Common myeloid progenitor, CD34-positive (primary cell): ENCODE measurements at places on chromosomes 1 and 21.

DNA sequence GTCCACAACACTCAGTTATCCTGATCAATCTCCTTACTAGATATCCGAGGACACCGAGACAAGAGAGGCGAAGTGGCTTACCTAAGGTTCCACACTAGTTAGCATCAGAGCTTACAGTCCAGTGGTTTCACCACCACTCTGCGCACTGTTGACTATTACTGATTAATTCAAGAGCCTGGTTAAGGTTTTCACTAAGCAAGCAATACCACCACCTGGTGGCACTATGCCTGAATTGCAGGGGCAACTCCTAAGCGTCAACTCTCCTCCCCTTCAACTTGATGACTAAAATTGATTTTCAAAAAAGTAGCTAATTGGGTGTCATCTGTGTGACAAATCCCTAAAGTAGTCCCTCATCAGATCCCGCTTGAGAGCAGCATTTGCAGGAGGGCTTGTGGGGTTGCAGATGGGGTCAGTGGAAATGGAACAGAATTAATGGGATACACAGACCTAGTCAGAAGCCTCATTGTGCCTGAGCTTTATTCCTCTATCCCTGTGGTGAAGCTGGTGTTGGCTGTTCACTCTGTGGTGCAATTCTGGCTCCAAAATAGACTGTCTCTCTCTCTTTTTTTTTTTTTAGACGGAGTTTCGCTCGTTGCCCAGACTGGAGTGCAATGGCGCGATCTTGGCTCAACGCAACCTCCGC is 9.1 kb downstream of the TTC22 start:
- peak; percentile 69 for DNase-seq

DNA sequence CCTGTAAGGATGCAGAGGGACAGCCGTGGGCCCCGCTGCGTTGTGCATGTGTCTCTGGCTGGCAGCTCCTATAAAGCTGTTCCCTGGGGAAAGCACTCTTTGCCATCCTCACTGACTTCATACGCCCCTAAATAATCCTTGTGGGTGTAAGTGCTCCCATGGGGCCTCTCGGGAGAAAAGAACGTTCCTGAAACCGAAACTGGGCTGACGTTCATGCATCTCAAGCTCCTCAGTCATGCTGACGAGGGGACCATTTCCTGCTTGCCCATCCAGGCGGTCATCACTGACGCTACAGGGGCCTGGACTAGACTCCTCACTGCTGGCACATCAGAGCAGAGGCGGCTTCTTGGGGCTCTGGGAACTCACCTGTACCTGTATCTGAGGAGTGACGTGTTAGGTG is 73.1 kb upstream of the USP24 start:
- no peak for DNase-seq

DNA sequence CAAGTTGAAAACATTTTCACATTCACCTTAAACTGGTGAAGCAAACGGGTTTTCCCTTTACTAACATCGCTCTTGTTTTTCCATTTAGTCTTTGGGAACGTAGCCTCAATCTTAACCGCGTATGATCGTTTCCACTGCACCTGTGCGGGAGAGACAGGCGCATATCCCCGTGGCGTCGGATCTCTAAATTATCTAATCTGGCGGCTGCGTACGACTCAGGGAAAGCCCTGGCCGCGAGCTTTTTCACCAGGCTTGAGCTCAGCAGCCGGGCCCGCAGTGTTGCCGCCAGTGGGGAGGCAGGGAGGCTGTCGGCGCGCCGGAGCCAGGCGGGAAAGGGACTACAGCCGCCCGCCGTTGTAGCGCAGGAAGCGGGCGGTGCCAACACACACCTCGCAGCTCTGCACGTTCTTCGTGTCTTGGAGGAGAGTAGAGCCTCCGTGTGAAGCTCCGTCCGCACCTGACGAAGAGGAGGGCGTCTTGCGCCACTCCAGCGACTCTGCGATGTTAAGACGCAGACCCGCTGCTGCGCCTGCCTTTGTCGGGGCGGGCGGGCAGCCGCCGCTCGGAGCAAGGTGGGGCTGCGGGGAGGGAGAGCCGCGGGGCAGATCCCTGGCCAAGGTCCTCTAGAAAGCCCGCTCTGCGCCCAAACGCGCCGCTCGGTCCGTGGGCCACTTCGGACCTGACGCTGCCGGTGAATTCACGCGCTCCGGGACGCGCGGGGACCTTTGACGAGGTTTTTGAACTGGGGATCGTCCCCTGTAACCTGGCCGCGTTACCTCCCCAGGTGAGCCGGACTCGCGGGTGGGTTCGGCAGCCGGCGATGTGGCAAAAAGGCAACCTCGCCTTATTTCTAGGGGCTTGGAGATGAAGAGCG is 18.5 kb upstream of the TBX15 start:
- DNase-seq: no peak

- no peak for DNase-seq
Measured at GRCh38 chr1:74363220-74363619, 128.0 kb downstream of the TNNI3K start.

DNA sequence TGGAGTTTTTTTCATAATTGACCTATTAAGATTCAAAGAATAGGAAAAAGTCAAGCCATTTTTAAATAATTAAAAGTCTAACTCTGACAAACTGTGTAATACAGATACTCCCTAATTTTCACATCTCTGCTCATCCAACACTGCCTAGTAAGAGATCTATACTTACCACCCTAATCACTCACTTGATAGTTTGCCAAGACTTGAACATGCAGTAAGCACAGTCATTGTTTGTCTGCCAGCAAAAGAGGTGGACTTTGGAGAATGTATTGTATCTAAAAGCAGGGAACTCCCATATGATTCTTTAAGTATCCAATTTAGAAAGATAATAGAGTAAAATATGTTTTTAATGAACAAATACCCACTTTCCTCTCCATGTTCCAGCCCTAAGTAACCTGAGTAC is 15.5 kb downstream of the TMEM59 start:
- no peak for DNase-seq

- no peak for DNase-seq
Measured at GRCh38 chr1:220182656-220183055, 88.7 kb downstream of the IARS2 start.

- no peak for DNase-seq
Measured at GRCh38 chr1:116769994-116770393, 15.8 kb downstream of the CD2 start.

DNA sequence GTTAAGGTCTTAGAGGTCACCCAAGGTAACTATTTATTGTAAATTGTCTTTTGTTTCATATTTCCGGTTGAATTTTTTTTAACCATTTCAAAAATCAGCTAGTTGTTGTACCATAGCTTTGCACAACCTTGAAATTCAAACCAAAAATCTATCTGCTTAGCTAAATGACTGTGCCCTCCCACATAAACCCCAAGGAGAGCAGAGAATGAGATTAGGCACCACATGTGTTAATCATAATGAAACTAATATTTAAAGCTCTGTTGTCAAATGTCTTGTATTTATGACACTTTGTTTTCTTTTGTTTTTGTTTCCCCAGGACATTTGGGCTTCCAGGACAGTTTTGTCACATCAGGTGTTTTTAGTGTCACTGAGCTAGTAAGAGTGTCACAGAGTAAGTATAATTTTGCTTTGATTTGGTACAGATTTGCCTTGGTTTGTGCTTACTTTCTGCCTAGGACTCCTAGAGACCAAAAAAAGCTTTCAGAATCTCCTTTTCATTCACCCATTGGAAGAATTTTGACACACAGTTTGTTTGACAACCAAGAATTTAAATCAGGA is 249.9 kb downstream of the NFIA start:
- no peak for DNase-seq

DNA sequence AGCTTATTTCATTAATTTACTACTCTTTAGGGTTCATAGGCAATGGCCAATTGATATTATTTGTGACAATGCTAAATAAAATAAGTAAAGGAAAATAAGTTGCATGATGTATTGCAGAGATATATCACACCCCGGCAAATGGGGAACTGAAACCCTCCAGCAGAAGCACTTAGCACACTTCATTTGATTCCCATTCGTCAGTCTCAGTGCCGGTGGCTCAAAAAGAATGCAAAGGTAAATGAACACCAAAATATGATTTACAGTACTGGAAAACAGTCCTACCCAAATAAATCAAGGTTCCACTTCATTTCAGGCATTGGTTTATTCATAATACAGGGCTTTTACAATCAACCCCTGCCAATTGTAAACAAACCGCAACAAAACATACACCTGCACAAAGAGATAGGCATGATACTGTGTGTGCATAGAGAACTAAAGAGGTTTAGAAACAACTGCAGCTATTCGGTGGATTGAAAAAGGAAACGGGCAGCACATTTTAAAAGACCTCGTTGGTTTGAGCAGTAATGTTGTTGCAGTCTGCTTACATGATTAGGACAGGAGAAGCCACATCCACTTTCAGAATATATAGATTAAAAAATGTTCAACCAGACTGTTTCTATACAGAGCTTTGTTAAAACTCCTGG is 1019.2 kb downstream of the TTLL7 start:
- no peak for DNase-seq

GRCh38 chr1:200354243-200354642 is 55.6 kb downstream of the ZNF281 start:
- peak; percentile 31 for DNase-seq

GRCh38 chr1:93219443-93219842 is 38.9 kb downstream of the CCDC18 start:
- peak; percentile 32 for DNase-seq

GRCh38 chr1:29630756-29631155 is 394.4 kb downstream of the PTPRU start:
- no peak for DNase-seq

DNA sequence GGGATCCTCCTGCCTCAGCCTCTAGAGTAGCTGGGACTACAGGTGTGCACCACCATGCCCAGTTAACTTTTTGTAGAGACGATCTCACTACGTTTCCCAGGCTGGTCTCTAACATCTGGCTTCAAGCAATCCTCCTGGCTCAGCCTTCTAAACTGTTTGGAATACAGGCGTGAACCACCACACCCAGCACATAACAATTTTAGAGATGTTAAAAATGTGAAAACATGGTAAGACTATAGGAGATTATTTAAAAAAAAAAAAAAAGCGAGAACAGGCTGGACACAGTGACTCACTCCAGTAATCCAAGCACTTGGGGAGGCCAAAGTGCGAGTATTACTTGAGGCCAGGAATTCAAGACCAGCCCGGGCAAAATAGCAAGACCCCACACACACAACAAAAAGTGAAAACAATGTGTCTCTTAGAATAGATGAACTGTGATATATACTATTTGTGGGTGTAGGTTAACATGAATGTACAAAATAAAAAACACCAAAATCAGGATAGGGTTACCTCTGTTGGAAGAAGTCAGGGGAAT is 19.6 kb downstream of the CCDC18 start:
- no peak for DNase-seq

- no peak for DNase-seq
Measured at GRCh38 chr1:216914974-216915373, 191.7 kb upstream of the ESRRG start.

DNA sequence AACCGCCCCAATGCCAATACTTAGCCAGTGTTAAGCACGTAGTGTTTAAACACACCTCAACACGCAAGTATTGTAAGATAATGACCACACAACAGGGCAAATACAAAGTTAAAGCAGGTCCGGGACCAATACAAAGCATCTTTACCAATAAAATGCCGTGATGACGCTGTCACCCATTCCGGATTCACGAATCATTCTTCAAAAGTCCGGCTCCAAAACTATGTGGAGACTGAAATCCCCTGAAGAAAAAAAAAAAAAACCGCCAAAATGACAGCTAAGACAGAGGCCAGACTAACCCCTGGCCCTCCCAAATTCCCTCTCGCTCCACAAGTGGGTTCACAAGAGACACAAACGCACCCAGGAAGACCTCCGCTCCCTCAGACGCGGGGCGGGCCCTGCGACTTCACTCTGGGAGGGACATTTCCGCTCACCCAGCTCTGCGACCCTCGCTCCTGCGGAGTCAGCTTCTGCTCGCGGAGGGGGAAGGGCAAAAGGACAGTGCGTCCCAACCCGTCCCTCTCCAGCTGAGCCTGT is 625 bp upstream of the DARS2 start:
- DNase-seq: no peak

GRCh38 chr1:38818175-38818976 is 41.2 kb downstream of the RRAGC start:
- peak; percentile 40 for DNase-seq

GRCh38 chr1:204741440-204741839 is 55.9 kb upstream of the LRRN2 start:
- no peak for DNase-seq

DNA sequence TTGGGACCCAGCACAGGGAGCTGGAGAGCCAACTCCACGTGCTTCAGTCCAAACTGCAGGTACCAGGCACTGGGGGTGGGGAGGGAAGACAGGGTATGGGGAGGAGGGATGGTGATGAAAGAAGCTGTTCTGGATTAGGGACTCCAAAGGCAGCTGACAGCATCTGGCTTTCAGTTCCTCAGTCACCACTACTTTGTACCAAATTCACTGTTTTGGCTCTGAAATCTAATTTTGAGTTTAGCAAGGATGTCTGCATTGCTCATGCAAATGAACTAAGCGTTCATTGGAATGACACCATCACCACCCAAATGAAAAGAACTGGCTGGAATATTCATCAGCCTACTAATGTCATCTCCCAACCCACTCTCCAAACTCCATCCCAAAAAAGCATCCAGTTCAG is 8.7 kb downstream of the C1orf74 start:
- DNase-seq: no peak

DNA sequence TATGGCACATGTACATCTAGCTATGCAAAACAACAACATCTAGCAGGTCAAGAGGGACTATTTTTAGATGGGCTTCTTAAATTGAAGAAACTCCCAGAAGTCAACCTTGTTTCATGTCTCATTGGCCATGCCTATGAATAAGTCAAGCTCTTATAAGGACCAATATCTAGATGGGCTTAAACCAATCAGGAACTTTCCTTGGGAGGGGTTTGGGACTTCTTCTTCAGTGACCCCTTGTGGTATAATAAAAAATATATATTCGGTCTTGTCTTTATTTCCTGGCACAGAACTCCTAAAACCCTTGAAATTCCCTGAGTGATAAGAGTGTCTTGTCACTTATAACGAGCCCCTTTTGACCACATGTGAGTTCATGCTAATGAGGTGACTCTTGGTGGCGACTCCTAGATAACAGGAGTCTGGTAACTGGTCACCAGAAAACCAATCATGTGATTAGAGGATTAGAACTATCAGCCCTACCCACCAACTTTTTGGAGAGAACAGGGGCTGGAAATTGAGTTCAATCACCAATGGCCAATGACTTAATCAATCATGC is 218.3 kb downstream of the HHIPL2 start:
- no peak for DNase-seq

DNA sequence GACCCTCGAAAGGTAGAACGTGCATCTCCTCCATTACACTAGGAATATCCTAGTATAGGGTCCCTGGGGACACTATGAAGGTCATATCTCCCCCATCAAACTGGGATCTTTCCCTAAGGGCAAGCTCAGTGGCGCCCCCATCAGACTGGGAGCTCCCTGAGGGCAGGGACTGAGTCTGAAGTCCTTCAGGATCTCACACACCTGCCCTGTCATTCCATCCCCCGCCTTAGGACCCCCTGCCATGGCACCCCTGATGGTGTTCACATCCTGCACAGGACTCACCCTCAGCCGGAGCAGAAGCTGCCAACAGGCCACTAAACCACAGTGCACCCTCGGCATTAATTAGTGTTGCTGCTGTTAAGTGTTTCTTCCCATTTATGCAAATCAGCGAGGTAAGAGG is 50.4 kb downstream of the IGSF21 start:
- no peak for DNase-seq

GRCh38 chr1:39148942-39149341 is 55.6 kb upstream of the MACF1 start:
- no peak for DNase-seq

GRCh38 chr1:186577216-186577615 is 103.0 kb downstream of the PTGS2 start:
- DNase-seq: no peak
